ENCODE measurements at places on chromosomes 6 and 20. TPM values are rescaled to one million over a fixed set of nuclear protein-coding genes. Genes with fewer than 3 reads are reported as not detected.

- no peak overlapping the region for H3K4me3 ChIP-seq
- no peaks in the 10 kb centered on the region for H3K4me1 ChIP-seq
- H3K27me3 ChIP-seq: no peaks in the 10 kb centered on the region
- H3K36me3 ChIP-seq: no peaks in the 10 kb centered on the region
- no peak overlapping the region for H3K27ac ChIP-seq
These were observed 58.7 kb upstream of the SLC2A12 start for GRCh38 chr6:134111062-134111677.

- H3K4me3 ChIP-seq: no peak overlapping the region
- H3K4me1 ChIP-seq: no peaks in the 10 kb centered on the region
- no peak overlapping the region for H3K27ac ChIP-seq
- H3K36me3 ChIP-seq: no peaks in the 10 kb centered on the region
- DNase-seq: no peak
- no peaks in the 10 kb centered on the region for H3K27me3 ChIP-seq
These were observed 112.8 kb downstream of the TBX18 start for GRCh38 chr6:84651583-84651982.

DNA sequence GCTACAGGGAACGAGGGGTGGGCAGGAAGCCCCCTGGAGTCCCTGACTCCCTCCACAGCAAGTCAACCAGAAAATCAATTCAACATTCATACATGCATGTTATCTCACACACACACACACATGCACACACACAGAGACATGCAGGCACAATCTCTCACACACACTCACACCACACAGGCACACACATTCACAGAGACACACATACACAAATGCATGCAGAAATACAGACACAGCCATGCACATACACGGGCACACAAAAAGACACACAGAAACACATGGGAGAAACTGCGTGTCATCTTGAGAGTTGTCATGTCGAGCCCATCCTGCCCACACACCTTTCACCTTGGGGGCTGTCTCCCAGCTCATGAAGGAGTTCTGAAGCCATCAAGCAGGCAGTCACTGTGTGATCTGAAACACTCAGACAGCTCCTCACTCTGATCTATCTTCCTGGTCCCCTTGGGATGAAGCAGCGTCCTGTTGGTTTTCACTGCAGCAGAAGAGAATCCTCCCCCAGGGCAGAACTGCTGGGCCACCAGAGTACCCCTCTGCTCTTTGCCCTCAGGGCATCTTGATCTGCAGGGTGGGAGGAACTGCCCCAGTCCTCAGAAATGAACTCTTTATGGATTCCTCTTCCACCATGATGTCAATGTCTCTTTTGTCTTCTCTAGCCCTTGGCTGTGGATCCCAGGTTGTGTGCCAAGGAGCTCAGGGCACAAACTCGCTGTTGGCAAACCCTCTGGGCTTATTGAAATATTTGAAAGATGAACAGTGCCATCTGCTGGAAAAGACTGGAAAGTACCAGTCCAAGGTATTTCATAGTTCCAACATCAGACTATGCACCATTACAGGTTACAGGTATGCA lies 8.8 kb downstream of the RAET1L start:
- peaks cover 47% of the 10 kb centered on the region for H3K27me3 ChIP-seq
- peaks cover 12% of the 10 kb centered on the region for H3K4me1 ChIP-seq
- DNase-seq: no peak
- H3K36me3 ChIP-seq: no peaks in the 10 kb centered on the region

GRCh38 chr20:2141600-2142575 lies 40.3 kb downstream of the STK35 start:
- no peak for DNase-seq
- peaks cover 11% of the 10 kb centered on the region for H3K36me3 ChIP-seq
- H3K27ac ChIP-seq: no peak overlapping the region
- no peaks in the 10 kb centered on the region for H3K27me3 ChIP-seq
- H3K4me3 ChIP-seq: no peak overlapping the region

GRCh38 chr6:10465629-10466499 lies 51.0 kb upstream of the TFAP2A start:
- no peak overlapping the region for H3K27ac ChIP-seq
- no peaks in the 10 kb centered on the region for H3K36me3 ChIP-seq
- DNase-seq: no peak
- H3K4me1 ChIP-seq: no peaks in the 10 kb centered on the region
- H3K4me3 ChIP-seq: no peak overlapping the region

GRCh38 chr20:63265891-63266515 lies 6.6 kb upstream of the ARFGAP1 start:
- no peak overlapping the region for H3K27ac ChIP-seq
- no peaks in the 10 kb centered on the region for H3K4me1 ChIP-seq
- H3K27me3 ChIP-seq: peaks cover 67% of the 10 kb centered on the region
- DNase-seq: no peak

- no peaks in the 10 kb centered on the region for H3K36me3 ChIP-seq
- H3K27me3 ChIP-seq: no peaks in the 10 kb centered on the region
- H3K4me3 ChIP-seq: no peak overlapping the region
- H3K4me1 ChIP-seq: no peaks in the 10 kb centered on the region
- no peak overlapping the region for H3K27ac ChIP-seq
These were observed 65.9 kb downstream of the KLHL32 start for GRCh38 chr6:96990462-96990861.

DNA sequence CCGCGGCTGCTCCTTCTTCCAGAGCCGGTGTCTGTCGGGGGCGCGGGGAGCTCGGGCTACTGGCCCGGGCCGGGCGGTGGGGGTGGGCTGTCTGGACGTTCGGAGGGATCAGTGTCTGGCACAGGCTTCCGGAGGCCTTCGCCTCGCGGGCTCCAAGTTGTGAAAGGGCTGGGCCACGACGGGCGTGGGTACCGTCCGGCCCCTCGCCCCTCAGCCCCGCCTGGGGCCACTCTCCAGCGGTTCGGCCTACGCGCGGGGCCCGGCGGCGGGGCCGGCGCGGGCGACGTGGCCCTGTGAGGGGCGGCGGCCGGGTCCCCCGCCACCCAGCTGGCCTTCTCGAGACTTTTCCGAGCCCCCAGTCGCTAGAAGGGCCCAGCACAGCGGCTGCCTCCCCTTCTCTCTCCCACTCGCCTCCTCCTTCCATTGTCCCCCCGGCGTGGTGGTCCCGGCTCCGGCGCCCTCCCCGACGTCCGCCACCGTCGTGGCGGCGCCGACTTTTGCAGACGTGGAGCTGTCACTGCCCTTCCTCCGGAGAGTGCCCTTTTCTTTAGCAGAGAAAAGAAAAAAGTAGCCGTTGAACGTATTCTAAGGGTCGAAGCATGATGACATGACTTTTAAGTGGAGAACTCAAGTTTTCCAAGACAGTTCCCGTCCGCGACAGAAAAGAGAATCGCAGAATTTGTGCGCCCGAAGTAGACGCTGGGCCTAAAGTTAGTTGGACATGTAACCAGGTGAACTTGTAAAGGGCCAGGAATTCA lies 571 bp downstream of the ITCH start:
- peaks cover 52% of the 10 kb centered on the region for H3K4me1 ChIP-seq
- peak overlapping the region; percentile 92 for H3K27ac ChIP-seq
- no peak for DNase-seq
- peak overlapping the region; percentile 77 for H3K4me3 ChIP-seq

GRCh38 chr6:36547646-36548400 lies 544 bp upstream of the STK38 start:
- peak overlapping the region; percentile 96 for H3K4me3 ChIP-seq
- no peaks in the 10 kb centered on the region for H3K36me3 ChIP-seq
- H3K27ac ChIP-seq: peak overlapping the region; percentile 100
- DNase-seq: no peak
- H3K4me1 ChIP-seq: peaks cover 35% of the 10 kb centered on the region

DNA sequence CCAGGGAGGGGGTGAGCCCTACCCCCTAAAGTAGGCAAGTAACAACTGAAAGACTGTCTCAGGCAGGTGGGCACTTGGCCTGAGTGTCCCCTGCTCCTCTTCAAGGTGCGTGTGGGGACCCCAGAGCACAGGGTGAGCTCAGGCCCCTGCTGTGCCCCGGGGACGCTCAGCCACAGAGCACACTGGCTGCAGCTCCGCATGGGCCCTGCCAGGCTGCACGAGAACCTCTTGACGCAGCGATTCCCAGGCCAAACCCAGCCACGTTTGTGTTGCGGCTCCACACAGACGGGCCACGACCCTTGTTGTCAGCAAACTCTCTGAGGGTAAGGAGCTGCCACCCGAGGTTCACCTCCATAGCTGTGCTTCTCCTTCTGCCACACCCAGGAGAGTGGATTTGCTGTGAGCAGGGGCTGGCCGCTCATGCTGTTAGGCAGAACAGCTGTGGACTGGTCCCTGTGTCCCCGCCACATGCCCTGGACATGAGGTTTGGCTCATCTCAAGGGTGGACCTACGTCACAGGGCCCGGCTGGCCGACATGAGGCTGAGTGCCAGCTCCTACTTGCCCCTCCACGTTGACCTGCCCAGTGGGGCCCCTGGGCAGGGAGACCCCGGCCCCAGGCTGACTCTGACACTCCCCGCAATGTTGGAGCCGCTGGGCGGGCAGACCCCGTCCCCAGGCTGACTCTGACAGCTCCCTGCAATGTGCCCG lies 29.7 kb upstream of the GATA5 start:
- H3K27ac ChIP-seq: no peak overlapping the region
- no peak for DNase-seq
- no peaks in the 10 kb centered on the region for H3K27me3 ChIP-seq
- peaks cover 1% of the 10 kb centered on the region for H3K4me1 ChIP-seq
- H3K36me3 ChIP-seq: no peaks in the 10 kb centered on the region
- no peak overlapping the region for H3K4me3 ChIP-seq

- H3K27me3 ChIP-seq: no peaks in the 10 kb centered on the region
- no peaks in the 10 kb centered on the region for H3K4me1 ChIP-seq
- DNase-seq: no peak
- no peak overlapping the region for H3K4me3 ChIP-seq
- no peaks in the 10 kb centered on the region for H3K36me3 ChIP-seq
These were observed 182.7 kb upstream of the FERMT1 start for GRCh38 chr20:6305536-6305935.

DNA sequence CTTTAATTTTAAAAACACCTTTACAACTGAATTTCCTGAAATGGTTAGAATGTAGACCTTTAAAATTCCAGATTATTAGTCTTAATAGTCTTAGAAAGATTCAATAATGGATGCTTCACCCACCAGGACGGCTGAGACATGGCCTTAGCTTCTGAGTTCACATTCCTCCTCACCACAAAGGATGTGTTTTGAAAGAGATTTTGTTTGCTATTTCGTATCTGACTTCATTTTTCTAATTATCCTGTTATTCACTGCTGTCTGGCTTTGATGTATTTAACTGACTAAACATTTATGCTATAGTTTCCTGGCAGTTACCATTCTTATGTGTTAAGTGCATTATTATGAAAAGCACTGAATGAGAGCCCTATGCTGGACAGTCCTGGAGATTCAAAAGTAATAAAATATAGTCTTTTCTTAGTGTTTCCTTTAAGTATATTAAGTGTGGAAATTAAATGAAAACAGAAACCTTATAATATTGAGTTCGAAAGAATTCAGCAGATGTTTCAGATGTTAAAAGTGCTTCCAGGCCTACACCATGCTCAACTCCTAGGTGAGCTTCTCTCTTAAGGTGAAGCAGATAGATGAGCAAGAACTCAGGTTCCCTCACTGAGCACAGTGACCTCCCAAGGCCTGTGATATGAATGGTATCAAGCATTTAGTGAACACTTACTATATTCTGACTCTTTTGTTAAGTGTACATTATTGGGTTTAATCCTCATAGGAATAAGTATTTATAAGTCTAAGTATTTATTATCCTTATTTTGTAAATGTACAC lies 40.3 kb downstream of the MAP3K4 start:
- H3K4me3 ChIP-seq: no peak overlapping the region
- no peak for DNase-seq
- H3K4me1 ChIP-seq: peaks cover 27% of the 10 kb centered on the region
- no peak overlapping the region for H3K27ac ChIP-seq
- peaks cover 10% of the 10 kb centered on the region for H3K36me3 ChIP-seq
- H3K27me3 ChIP-seq: no peaks in the 10 kb centered on the region

- no peak for DNase-seq
- peaks cover 19% of the 10 kb centered on the region for H3K4me1 ChIP-seq
- peak overlapping the region; percentile 88 for H3K27ac ChIP-seq
These were observed 963 bp downstream of the DDRGK1 start for GRCh38 chr20:3203315-3204123.

DNA sequence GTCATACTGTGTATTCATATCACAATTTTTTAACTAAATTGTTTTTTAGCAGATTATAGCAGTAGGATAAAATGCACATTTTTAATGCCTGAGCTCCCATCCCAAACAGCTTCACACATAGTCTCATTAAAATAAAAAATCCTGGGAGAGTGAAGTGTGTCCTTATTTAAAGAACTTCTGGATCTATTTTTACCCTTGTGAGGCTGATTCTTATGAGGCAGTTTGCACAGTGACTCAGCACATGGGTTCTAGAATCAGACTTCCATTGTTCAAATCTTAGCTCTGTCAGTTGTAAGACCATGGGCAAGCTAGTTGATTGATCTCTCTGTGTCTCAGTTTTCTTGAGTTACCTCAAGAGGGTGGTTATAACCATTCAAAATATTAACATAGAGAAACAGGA lies 72.3 kb downstream of the MACROD2 start:
- no peaks in the 10 kb centered on the region for H3K27me3 ChIP-seq
- no peak for DNase-seq
- no peak overlapping the region for H3K27ac ChIP-seq
- H3K36me3 ChIP-seq: no peaks in the 10 kb centered on the region
- no peaks in the 10 kb centered on the region for H3K4me1 ChIP-seq

GRCh38 chr20:63138855-63139341 lies 77.0 kb downstream of the YTHDF1 start:
- H3K36me3 ChIP-seq: no peaks in the 10 kb centered on the region
- DNase-seq: no peak

Gene MLN
- total RNA-seq: not detected

Gene GJA1
- total RNA-seq: 15.0 TPM

Gene DEFB119
- not detected for total RNA-seq

Gene DLL1
- total RNA-seq: 8.4 TPM

Gene SAMD5
- 1.1 TPM for total RNA-seq

Gene EGFL8
- total RNA-seq: 15.3 TPM

Gene NRSN1
- total RNA-seq: 5.4 TPM

Gene TUBB2B
- 23.5 TPM for total RNA-seq

Gene CTAGE9
- total RNA-seq: not detected

Gene OR2J3
- total RNA-seq: not detected

Gene POM121L2
- total RNA-seq: not detected

Gene ZNF391
- 4.6 TPM for total RNA-seq

Gene TTBK1
- not detected for total RNA-seq

Gene BMP5
- not detected for total RNA-seq

Data from sigmoid colon (tissue), 7 donors.